ENCODE measurements at places on chromosomes 12 and 14.

GRCh38 chr12:105330931-105331804, 677 bp downstream of the C12orf75 start:
- DNase-seq = peak; percentile 23

DNA sequence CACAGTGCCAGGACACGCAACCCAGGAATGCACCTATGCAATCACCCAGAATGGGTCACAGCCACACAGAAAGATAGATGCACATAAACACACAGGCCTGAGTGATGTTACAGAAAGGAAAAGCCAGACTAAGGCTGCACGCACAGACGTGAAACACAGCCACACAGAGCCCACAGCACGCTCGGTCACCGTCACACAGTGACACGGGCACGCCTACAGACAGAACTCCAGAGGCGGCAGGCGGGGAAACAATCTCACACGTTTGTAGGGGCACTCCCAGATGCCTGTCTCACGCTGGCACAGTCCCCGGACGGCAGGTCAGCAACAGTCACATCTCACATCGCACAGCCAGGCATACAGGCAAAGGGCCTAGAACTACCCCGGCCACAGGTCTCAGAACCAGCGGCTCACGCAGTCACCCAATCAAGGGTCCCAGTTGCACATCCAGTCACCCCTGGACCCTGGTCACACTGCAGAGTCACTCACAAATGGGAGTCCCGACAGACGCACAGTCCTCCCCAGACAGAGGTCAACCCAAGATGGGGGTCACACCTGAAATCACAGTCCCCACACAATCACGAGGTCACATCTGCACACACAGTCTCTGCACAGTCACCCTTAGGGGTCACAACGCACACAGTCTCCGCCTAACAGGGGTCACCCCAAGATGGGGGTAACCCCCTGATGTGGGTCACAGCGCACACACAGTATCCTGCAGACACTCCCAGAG, 790 bp downstream of the SSH1 start:
- DNase-seq = peak; percentile 61

DNA sequence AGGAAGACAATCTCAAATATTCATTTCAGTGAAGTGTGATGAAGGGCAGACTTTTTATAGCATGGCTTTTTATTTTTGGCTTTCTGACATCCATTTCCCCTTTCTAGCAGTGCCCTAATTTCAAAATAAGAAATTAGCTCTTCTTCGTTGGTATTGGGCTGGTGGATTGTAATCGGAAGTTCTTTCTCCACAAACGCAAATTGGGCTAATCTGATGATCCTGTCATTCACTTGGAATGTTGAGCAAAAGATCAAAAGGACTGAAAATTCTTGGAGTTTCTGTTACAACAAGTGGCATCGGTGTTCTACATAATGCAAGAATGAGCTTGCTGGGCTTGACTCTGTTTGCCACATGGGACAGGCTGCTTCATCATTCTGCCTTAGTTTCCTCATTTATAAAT, 1182.8 kb downstream of the FLRT2 start:
- no peak for DNase-seq

- no peak for DNase-seq
Observed at GRCh38 chr12:77229640-77230442, 164.5 kb upstream of the E2F7 start.

DNA sequence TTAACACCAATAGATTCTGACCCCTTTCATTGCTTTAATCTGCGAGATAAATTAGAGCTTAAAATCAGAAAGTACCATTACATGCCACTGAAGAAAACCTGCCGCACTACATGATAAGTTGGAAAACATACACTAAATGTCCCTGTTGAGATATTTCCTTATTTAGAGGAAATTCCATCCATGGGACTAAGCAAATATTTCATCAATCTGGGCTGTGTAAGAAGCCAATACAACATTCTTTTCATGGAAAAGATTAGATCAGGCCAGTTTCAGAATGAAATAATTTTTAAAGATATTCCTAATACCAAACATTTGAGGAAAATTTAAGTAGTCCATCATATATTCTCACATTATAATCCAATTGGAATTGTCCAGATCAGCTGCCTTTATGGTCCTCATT, 112.8 kb downstream of the LLPH start:
- DNase-seq = no peak

DNA sequence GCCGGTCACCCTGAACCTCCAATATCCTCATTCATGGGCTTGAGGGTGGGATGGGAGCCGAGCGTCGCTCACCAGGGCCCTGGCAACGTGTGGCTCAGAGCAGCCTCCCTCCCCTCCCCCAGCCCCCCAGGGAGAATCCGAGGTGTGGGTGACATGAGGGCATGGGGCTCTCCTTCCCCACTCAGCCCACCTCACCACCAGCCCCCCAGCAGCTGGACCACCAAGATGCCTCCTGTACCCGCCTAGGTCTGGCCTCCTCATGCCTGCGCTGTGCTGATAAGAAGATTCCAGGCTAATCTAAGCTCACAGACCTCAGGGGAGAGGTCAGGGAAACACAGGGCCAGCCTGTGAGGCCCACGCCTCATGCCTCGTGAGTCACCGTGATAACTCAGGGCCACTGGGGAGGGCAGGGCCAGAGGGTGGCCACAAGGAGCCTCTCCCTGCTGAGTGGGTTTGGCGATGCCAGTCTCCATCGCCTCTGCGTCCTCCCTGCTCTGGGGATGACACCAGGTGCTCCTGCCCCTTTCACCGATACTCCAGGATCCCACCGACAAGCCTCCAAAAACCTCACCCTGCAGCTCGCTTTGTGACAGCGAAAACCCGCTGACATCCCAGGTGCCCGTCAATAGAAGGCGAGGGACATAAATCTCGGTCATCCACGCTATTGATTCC, 56.9 kb downstream of the TESC start:
- no peak for DNase-seq

- DNase-seq = no peak
Observed at GRCh38 chr12:4506870-4507269, 31.8 kb upstream of the RAD51AP1 start.

Measured in stimulated activated CD4-positive, alpha-beta T cell treated with anti-CD3 and anti-CD28 coated beads, Interleukin-4, amount 100 ng/mL, for 48 hours (primary cell).